ENCODE measurements at places on chromosomes 2 and 18.

- no peak for DNase-seq
Measured at GRCh38 chr2:28606986-28607441, 111.2 kb downstream of the PLB1 start.

- DNase-seq = no peak
Measured at GRCh38 chr2:11019614-11020013, 107.9 kb downstream of the KCNF1 start.

GRCh38 chr2:10465910-10466309 is 17.8 kb upstream of the ODC1 start:
- DNase-seq = no peak

DNA sequence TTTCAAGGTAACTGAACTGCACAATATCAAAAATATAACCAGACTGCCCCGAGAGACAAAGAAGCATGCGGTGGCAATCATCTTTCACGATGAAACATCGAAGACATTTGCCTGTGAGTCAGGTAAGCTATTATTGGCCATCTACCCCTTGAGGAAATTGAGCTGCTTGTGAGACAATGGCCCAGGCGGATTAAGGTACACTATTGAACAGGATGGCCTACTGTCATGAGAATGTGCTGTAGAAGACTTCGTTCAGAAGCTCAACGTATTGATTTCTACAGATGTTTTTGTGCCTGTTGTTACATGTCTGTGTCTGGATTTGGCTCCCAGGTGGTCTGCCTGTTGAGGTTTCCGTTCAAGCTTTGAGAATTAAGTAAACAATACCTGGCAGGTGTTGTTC is 198.7 kb downstream of the DOK6 start:
- no peak for DNase-seq

DNA sequence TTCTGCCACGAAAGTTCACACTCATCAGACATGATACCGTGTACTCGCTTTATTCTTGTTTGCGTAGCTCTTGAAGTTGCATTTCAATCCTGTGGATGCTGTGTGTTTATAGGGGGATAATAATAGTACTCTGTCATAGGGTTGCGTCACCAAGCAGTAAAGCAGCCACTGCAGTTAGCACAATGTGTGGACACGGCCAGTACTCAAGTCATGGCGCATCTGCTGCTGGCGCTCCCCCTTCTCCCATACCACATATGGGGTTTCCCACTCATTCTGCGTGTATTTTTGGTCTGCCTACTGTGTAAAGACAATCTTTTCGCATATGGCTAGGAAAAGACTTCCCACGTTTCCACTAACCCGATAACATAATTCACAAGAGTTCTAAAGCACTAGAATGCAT is 2.1 kb upstream of the ZBTB14 start:
- no peak for DNase-seq

DNA sequence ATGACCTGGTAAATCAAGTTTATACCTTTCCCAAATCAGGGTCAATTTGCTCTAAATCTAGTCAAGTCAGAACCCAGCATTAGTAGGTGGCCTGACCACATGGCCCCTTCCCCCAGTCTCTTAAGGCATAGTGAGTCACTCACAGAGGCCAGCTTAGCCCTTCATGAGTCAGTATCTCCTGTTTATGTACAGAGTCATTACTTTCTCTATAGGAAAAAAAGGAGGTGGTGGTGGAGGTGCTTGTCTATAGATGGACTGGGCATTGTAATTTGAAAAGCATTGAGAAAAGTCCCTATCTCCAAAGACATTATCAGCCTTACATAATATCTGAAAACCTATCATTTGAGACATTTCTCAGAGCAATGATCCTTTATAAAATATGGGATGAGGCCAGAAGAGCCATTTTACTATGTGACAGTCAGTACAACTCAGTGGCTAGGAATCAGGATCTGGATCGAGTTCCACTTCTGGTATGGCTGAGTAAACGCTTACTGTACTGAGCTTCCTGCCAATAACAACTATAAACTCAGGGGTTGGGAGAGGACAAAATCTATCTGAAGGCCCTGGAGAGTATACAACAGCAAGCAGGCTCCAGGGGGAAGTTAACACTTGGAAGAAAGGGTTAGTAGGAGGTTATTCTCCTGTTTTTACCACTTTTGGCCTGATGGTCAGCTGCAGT is 22.5 kb upstream of the SIGLEC15 start:
- no peak for DNase-seq

DNA sequence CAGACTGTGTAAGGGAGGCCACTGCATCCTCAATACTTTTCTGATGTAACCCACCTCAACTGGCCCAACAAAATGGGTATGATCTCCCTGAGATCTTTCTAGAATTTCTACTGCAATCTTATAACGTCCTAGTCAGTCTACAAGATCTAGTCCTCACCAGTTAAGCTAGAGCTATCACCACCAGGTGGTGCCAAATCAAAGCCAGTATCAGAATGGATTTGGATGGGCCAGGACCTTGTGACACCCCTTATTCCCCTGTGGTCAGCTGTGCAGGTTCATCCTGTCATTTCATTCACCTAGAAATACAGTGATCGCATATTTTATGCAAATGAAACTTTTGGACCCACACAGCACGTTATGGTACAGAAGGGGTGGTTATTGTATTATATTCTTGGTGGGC is 90.3 kb downstream of the OLA1 start:
- no peak for DNase-seq

DNA sequence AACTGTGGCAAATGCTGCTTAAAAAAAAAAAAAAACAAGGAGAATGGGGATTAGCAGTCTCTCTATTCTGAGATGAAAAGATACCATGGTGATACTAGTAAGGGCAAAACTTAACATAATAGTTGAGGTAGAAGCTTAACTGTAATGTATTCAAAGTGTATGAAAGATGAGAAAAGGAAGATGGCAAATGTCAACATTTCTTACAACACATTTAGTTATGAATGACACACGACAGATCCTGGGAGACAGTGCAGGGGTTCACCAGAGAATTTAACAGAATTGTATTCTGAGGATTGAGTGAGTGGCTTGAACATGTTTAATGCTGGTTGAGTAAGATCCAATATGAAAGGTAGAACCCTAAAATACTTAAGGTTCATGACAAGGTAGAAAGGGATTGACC is 52.7 kb downstream of the CUL3 start:
- no peak for DNase-seq

GRCh38 chr18:21398121-21398520 is 156.1 kb downstream of the GREB1L start:
- DNase-seq = no peak

All from stimulated activated CD8-positive, alpha-beta memory T cell treated with anti-CD3 and anti-CD28 coated beads, Interleukin-4, amount 100 ng/mL, for 1 hour (primary cell).